ENCODE measurements at places on chromosomes 6 and 20.

DNA sequence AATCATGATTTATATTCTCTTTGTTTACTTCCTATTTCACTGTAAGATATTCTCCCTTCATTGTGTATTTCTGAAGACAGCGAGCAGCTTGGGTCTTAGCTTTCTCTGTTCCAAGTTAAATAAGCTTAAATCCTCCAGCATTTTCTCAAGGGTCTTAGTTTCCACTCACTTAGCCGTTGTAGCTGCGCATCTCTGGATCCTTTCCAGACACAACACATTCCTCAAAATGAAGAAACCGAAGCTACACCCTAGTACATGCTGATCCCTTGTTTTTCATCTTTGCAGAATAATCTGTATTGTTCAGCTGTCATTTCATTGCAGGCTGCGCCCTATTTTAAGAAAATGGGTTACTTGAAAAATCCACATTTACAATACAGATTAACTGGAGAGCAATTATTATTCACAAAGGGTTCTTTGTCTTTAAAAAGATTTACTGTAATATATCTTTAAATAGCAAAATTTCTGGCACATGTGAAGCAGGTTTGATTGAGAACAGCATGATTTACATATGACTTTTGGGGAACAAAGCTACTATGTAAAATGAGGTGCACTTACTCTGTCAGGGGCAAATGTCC is 375.8 kb downstream of the QKI start:
- DNase-seq = no peak

GRCh38 chr6:26455357-26455970 is 2.3 kb upstream of the BTN2A1 start:
- DNase-seq = no peak

DNA sequence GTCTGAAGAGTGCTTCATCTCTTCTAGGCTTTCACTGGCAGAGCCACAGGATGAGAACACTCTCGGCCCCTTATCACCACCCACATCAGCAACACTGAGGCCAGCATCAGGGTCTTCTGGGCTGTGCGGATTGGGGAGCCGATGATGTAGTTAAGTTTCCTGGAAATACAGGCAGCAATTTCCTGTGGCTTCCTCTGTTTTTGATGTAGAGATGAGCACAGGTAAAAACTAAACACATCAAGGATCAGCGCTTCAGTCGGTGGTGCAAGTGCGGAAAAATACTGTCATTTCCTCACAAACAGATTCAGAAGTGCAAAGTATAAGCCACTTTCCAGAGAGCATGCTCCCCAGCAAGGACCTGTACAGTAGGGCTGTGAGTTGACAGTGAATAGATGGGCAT is 62.6 kb downstream of the BACH2 start:
- DNase-seq = peak; percentile 57

DNA sequence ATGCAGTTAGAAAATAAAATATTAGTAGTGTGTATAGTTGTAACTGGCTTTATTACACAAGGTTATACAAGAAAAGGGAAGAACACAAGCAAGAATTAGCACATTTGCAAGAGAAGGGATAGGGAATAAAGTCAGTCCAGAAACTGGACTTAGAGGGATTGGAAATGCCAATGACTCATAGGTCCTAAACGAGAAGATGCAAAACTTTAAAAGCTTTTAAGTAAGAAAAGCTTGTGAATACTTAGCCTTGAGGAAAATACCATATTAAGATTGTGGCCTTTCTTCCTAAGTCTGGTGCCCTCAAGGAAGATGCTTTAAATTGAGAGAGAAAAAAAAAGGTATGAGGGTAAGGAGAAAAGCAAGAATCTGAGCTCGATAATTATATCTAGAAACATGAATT is 102.3 kb upstream of the MCHR2 start:
- no peak for DNase-seq

DNA sequence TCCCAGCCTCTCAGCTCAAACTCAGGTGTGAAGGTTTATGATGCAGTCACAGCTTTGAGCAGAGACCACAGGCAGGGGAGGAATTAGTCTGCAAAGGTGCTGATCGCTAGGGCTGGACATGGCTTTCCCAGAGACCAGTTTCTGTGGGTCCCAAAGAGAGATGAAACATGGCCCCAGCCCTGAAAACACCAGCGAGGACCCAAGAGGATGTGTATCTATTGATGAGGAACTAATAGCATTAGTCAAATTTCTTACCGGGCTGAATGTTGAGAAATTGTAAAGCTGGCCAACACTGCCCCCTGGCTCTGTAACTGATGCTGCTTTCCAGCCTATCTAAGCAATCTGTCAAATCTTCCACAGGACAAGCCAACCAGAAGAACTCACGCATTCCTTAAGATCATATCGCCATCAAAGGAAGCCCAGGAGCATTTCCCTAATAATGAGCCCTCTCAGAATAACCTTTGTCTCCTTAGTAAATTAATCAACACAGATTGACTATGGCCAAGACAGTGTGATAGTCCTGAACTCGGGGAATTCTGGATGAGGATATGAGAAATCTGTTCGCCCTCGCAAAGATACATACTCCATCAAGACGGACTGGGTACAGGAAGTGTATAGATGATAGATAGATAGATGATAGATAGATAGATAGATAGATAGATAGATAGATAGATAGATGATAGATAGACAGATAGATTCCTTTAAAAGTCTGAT is 7.8 kb upstream of the ACSS1 start:
- DNase-seq = no peak

DNA sequence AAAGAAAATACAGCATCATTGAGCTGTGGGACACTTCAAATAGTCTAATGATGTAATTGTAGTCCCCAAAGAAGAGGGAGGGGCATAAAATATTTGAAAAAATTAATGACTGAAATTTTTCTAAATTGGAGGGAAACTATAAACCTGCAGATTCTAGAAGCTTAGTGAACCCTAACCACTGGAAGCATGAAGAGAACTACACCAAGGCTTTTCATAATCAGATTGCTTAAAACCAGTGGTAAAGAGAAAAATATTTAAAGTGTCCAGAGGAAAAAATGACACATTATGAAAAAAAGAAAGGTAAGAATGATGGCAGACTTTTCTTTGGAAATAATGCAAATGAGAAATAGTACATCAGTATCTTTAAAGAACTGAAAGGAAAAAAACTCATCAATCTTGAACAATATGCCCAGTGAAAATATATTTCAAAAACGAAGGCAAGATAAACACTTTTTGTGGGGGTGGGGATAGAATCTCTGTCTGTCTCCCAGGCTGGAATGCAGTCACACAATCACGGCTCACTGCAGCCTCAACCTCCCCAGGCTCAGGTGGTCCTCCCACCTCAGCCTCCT is 31.3 kb downstream of the BICRAL start:
- no peak for DNase-seq

DNA sequence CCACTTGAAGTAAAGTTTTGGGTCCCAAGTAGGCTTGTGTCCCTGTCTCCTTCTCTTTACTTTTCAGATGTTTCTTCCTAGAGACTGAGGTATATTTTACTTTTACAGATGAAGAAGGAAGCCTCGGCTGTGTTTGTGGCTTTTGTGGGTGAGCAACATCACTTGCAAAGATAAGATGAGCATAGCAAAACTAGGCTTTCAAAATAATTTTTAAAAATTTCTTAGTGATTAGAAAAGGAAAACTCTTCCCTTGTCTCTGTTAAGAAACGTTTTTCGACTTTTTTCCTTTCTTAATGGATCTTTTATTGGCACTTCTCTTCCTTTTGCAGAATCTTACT is 7.6 kb downstream of the PTPN1 start:
- no peak for DNase-seq

GRCh38 chr20:6769903-6770785 is 2.7 kb downstream of the BMP2 start:
- no peak for DNase-seq

GRCh38 chr6:3509336-3509735 is 52.5 kb upstream of the SLC22A23 start:
- DNase-seq = no peak

- no peak for DNase-seq
Measured at GRCh38 chr20:54062812-54063280, 7.5 kb downstream of the BCAS1 start.

DNA sequence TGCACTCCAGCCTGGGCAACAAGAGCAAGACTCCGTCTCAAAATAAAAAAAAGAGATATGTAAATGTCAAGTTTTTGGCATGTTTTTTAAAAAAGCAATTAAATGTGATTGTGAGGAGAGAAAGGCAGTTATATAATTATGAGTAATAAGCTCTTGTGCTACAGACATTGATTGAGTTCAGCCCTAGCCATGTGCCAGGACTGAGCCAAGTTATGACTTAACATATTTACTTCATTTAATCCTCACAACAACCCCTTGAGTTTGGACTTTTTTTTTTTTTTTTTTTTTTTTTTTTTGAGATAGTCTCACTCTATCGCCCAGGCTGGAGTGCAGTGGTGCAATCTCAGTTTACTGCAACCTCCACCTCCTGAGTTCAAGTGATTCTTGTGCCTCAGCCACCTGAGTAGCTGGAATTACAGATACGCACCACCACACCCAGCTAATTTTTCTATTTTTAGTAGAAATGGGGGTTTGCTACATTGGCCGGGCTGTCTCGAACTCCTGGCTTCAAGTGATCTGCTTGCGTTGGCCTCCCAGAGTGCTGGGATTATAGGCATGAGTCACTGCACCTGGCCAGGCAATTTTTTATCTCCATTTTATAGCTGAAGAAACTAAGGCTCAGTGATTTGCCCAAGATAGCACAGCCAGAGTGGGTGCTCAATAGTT is 15.0 kb upstream of the CSE1L start:
- DNase-seq = no peak

DNA sequence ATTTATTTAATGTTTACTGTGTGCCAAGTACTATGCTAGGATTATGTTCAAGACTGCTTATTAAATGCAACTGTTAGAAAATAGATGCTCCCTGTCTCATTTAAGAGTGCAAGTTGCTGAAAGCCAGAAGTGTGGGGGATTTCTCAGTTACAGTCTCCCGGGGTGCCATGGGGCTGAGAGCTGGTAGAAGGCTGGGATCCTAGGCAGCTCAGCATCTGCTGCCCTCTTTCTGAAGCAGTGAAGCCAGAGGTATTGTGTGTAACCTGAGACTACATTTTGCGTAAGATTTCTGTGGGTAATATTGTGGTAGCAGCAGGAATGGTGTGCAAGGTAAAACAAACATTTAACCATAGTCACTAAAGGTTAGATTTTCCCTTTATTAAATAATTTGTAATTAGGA is 120.6 kb downstream of the AKAP7 start:
- no peak for DNase-seq

- DNase-seq = no peak
Measured at GRCh38 chr20:43844778-43845614, 69.7 kb upstream of the TOX2 start.

DNA sequence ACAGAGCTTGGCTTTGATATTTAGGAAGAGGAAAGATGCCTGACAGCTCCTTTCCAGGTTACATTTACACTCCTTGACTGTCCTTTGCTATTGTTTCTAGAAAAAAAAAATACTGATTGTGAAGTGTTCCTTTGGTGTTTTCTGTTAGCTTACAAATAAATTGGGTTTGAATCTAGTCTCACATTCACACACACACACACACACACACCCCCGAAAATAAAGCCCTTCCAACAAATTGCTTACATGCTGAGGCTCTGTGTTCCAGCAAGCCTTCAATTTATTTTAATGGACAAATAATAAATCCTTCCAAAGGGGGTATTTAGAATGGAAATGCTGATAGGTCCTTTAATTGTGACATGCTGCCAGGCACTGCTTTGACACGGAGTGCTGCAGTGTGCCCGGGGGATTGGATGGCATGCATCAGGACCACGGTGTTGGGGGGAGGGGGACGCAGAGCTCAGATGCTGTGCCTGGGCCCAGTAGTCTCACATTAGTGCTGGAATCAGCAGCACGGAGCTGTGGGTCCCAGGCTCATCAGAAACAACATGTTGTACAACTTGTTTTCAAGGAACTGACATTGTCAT is 199.9 kb downstream of the CD83 start:
- DNase-seq = no peak

DNA sequence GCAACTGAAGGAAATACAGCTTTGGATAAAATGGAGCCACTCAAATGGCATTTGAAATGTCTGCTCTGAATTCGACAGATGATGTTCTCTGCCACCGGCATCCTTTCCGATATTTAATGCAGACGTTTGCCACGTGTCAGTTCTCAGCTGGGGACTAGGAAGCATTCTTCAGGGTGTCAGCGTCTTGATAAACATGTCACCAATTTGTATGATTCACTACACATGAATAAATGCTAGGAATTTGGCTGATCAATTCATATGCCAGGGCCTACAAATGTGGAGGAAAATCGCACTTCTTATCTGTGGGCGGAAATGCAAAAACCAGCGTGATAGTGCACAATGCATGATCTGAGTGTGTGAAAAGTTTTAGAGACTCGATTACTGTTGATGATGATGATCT is 169.5 kb downstream of the SLC24A3 start:
- no peak for DNase-seq

DNA sequence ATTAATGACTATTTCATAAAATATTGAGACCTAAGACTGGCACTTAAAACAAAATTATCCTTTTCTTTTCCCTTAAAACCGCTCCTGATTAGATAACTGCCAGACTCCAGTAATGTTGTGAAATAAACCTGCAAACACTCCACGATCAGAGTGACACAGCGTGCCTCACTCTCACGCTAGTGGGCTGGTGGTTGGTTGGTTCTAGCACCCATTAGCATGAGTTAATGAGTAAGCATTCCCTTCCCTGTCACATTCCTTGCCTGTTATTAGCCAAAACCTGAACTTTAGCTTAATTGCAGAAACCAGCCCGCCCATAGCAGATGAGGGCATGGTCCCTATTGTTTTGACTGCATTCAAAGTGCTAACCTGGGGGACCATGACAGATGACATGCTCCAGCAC is 193.4 kb downstream of the CD83 start:
- DNase-seq = no peak

GRCh38 chr20:20637998-20638725 is 74.3 kb downstream of the RALGAPA2 start:
- DNase-seq = no peak

DNA sequence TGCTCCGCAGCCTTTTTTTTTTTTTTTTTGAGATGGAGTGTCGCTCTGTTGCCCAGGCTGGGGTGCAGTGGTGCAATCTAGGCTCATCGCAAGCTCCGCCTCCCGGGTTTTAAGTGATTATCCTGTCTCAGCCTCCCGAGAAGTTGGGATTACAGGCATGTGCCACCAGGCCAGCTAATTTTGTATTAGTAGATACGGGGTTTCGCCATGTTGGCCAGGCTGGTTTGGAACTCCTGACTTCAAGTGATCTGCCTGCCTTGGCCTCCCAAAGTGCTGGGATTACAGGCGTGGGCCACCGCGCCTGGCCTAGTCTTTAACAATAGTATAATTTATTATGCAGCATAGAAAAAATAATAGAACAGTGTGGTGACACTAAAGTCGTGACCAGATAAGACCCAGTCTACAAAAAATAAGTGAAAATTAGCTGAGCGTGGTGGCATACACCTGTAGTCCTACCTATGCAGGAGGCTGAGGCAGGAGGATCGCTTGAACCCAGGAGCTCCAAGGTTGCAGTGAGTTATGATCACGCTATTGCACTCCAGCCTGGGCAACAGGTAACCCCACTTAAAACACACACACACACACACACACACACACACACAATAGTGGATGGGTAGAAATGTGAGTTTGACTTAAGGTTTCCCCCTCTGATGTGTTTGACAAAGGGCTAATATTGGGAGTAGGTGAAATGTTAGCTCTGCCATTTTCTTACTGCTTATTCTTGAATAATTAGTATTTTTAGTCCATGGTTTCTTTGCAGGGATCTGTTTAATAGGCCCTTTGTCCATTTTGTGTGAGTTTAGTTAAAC is 6.5 kb downstream of the PIM1 start:
- DNase-seq = no peak

Data from activated CD8-positive, alpha-beta memory T cell treated with anti-CD3 and anti-CD28 coated beads for 48 hours (primary cell).